GDM1 (cell line): ENCODE measurements at places on chromosomes 1 and 21.

DNA sequence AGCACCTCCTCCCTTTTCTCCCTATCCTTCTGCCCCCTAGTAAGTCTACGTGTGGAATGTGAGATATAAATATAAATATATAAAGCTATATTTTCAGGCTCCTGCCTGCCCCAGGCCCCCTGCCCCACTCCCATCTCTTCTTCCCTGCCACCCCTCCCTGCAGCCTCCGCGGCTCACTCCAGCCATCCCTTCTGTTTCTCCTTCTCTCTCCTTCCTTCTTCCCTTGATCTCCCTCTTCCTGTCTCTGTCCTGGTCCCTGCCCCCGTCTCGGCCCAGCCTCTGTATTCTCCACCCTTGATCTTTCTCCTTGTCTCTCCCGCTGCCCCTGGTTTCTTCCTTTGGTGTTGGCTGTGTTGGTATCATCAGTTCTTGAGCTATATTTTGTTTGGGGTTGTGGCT lies 23.2 kb downstream of the DMBX1 start:
- no peak for DNase-seq

DNA sequence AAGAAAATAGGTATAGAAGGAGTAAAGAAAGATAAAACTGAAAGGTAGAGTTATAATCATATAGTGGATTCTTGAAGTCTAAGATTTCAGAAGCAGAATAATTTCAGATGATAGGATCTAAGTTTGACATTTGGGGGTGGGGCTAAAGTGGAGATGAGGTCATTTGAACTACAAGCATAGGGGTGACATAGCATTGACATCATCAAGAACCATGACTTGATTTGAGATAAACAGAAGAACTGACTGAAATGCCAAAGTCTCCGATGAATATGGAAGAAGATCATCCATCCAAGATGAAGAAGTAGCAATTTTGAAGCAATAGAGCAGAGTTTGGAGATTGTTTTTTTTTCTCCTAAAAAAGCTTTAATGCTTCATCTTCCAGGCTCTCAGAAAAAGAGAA lies 122.3 kb downstream of the MACF1 start:
- no peak for DNase-seq

DNA sequence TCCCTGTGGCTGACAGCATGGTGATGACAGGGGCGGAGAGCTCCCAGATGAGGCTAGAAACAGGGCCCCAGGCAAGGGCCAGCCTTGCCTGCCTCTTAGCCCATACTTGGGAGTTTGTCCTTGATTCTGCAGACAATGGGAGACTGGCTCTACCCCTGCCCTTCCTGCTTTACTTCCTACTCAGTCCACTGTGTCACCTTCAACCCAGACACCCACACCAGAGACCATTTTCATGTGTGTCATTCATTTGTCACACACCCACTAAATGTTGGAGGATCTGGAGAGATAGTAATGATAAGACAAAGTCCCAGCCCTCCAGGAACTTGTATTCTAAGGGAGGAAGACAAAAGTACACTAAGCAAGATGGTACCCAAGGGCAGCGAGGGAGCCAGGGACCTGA lies 43.7 kb downstream of the SYT6 start:
- DNase-seq, result no peak

- no peak for DNase-seq
Observed at GRCh38 chr1:75519651-75520427, 91.1 kb downstream of the SLC44A5 start.

DNA sequence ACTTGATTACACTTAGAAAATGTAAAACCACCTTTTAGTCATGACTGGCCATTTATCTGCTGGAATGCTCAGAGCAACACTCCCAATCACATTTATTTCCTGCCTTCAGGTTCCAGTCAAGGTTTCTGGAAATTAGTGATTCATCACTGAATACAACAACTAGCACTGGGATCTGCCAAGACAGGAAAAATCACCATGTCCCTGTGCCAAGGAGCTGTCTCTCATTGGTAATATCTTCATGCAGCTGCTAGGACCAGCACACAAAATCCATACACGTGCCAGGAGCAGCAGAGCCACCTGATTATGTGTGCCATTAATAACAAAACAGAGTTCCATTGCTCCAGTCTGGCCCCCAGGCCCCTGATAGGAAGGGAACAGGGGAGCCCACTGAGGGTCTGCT lies 194.6 kb downstream of the TNR start:
- no peak for DNase-seq

DNA sequence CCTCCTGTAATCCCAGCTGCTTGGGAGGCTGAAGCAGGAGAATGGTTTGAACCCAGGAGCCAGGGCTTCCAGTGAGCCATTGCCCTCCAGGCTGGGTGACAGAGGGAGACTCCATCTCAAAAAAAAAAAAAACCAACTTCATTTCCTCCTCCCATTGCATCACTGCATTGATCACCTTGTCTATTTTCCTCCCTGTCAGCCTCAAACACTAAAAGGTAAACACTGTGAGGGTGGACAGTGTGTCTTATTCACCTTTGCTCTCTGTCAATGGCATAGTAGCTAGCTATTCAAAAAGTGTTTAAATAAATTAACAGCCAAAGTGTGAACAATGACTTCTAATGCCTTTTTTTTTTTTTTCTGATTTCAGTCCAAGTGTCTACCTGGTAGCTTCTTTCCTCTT lies 13.4 kb upstream of the DESI2 start:
- no peak for DNase-seq

DNA sequence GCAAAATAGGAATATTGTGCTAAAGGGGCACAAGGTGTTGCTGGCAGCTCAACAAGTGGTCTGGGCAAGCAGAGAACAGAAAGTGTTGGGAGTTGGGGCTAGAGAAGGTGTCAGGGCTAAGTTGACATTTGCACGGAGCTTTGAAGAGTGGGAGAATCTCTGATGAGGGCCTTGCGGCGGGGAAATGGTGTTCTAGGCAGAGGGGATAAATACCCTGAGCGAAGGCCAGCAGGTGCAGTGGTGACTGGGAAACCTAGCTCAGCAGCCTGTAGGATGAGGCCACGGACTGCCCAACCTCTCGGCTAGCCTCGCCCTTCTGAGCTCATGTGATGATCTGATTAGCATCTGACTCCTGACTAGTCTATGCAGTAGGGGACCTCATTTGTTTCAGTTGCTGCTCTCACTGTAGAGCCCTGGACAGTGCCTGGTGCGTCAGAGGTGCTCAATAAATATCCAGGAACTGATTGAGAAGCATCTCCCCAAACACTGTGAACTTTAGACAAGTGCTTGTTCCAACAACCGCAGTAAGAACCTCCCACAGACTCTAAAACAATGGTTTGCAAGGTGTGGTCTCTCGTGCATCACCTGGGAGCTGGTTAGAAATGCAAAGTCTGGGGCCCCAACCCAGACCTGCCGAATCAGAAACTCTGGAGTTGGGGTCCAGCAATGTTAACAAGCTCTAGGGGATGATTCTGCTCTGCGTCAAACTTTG lies 1.0 kb upstream of the FOXO6 start:
- DNase-seq, result no peak

- DNase-seq, result no peak
Observed at GRCh38 chr21:32329776-32330175, 31.1 kb downstream of the MRAP start.

GRCh38 chr1:40532844-40533424 lies 1.5 kb downstream of the ZNF684 start:
- DNase-seq, result peak; percentile 59

- DNase-seq, result no peak
Observed at GRCh38 chr21:27291006-27291405, 324.1 kb upstream of the ADAMTS5 start.

DNA sequence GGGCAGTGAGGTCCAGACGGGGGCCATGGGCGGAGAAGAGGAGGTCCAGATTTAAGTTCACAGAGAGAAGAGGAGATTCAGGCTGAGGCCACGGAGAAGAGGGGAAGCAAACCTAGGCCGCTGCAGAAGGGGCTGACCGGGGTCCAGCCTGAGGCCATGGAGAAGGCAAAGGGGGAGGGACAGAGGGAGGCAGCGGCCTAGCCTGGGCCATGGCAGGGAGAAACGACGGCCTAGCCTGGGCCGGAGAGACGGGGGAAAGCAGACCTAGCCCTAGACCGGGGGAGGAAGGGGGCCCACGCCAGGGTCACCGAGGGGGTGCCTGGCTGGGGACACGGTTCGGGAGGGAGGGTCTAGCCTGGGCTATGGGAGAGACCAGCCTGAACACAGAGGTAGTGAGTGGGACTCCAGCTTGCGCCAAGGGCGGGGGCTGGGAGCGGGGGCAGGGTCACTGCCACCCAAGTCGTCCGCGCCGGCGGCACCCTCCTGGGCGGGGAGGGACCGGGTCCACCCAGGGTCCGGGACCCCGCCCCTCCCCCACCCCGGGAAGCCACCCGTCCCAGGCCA lies 459 bp downstream of the CAPZB start:
- no peak for DNase-seq

DNA sequence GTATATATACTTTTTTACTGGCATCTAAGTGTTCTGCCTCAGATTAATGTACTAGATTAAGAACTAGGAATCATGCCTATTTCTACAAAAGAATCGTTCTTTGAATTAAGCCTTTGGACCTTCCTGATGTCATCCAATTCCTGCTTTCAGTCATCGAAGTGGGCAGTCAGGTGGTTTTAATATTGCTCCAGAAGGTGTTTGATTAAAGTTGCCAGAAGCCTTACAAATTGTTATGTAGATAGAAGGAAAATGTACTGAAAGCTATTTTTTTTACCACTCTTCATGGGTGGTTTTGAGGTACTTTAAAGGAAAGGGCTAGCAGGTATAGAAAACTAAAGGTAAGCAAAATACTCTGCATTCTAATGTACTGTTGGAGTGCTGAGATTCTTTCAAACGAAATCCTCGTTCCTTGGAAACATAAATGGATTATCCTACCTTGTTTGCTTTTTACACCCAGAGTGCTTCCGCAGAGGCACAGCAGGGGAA lies 716 bp downstream of the CTBS start:
- DNase-seq, result no peak

DNA sequence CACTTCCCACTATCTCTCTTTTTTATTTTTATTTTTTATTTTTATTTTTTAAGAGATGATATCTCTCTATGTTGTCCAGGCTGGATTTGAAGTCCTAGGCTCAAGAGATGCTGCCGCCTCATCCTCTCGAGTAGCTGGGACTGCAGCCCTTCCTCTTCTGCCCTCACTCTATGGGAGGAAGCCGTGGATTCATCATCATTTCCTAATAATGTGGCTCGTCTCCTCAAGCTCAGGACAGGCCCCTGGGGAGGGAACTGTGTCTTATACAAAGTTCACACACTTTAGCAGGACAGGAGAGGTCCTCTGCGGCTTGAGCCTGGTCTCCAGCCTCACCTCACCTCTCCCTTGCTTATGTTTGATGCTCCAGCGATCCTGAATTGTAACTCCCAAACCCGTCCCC lies 16.5 kb upstream of the IFFO2 start:
- DNase-seq, result no peak

DNA sequence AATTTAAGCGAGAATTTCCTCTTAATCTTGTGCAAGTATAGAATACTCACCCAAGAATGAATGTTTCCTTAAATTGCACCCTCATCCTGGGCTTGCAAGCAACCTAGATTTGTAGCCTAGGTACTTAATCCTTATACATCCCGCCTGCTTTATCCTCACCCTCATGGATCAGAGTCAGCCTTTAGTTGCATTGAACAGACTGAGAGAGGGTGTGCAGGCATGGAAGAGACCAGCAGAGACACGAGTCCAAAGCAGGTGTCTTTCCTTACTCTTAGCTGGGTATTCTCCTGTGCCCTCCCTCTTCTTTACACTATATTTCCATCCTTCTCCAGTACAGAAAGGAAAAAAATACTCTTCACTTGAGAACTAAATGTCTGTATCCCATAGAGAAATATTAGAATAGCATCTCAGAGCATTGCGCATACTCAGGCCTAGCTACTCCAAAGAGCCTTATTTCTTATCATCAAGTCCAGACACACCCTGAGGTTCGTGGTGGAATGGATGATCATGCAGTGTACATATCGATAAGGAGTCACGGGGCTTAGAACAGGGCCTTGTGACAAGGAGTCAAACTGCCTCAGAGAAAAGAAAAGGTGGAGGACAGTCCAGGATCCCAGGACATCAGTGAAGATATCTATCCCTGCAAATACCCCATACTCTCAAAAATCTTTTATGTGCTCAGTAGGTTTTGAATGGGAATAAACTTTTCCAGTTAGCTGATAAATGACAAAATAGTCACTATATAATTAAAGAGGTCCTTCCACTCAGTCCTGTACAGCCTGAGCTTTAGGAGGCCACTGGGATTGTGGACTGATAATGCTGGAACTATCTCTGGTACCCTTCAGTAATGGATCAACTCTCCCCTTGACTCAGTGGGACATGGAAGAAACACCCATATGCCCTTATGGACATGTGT lies 297.9 kb downstream of the GRIK1 start:
- no peak for DNase-seq
